ENCODE measurements at places on chromosomes 6 and 20. TPM values are rescaled to one million over a fixed set of nuclear protein-coding genes. Genes with fewer than 3 reads are reported as not detected.

The SIRPB1 gene
- 0.84 TPM for total RNA-seq

The ENPP1 gene
- total RNA-seq, result 1.9 TPM

The NRSN1 gene
- not detected for total RNA-seq

The CFAP206 gene
- total RNA-seq, result 0.53 TPM

The TINAG gene
- not detected for total RNA-seq

The FKBP1C gene
- total RNA-seq, result 2.2 TPM

The ARMC12 gene
- 0.44 TPM for total RNA-seq

The TGM6 gene
- total RNA-seq, result not detected

The MOG gene
- not detected for total RNA-seq

Measured in A549 treated with ZK216348 at 1 μM for 4 hours (cell line).